ENCODE measurements at places on chromosomes 5 and 9.

DNA sequence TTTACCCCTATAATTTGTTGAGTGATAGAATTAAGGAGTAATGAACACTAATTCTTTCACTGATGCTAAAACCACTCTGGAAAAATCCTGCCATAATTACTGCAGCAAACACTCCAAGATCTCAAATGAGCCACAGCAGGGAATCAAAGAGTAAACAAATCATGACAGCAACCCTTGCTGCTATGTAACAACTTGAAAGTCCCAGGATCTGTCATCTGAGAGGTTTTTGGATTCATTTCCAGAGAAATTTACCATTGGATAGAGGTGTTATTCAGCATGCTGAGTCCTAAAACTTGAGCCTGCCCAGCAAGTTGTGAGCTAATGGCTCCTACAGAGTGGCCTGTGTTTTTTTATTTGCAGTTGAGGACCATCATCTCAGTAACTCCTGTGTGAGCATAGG lies 59.2 kb downstream of the PRLR start:
- DNase-seq: no peak

DNA sequence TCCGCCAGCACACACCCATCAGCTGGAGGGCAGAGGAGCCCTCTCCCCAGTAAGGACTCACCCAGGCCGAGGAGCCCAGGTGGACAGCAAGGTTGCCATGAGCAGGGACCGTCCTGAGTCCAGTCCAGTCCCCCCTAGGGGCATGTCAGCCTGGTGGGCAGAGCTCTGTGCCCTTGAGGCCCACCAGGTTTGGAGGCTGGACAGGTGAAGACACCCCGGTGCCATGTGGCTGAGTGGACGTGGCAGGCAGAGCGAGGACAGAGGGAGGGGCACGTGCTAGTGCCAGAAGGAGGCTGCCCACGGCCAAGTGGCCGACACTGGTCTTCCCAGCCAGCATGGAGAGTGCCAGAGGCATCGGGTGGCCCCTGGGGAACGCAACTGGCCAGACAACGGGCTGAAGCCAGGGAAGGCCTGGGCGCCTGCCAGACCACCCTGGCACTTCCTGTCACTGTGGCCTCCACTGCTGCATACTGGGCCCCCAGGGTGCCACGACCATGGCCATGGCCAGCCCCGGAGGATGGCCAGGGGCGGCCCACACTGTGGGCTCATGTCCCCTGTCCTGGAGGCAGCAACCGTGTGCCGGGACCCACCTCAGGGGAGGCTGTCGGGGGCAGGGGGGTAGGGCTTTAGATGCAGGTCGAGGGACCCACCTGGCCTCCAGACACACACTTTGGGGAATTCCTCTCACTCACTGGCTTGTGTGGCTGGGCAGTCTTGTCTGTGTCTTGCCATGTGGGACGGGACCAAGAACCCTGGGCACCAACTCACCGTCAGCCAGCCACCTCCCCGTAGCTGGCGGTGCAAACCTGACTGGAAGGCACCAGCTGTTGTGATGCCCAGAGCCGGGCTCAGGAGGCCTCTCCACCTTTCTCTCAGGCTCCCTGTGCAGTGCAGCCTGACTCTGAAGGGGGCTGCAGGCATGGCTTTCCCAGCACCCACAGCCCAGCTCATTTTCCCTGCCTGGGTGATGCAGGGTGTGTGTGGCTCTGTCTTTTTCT lies 42.3 kb upstream of the LPCAT1 start:
- no peak for DNase-seq

DNA sequence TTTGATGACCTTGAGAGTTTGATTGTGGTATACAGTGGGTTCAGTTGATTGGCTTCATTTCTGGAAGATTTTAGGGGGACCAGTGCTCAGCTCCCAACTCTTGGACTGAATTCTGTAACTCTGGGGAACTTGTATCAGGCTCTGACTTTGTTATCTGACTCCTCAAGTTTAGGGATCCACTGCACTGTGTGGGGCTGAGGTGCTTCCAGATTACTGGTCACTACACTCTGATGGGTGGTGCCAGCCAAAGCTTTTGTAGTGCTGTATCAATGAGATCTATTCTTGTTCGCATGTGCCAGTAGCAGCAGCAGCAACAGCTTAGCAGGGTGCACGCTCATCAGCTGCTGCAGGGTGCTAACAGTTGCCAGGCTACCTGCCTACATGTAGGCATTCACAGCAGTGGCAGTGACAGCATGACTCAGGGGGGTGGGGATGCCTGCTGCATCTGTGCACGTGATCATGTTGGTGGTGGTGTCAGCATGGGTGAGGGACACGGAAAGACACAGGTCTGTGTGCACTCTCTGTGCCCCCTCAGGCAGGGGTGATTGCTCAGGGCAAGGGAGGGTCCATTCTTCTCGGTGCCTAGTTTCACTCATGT lies 438.8 kb upstream of the SEMA6A start:
- DNase-seq: no peak

- no peak for DNase-seq
Measured at GRCh38 chr5:98588215-98588614, 185.2 kb upstream of the RGMB start.

- DNase-seq: no peak
Measured at GRCh38 chr5:139105621-139106071, 92.5 kb downstream of the SIL1 start.

DNA sequence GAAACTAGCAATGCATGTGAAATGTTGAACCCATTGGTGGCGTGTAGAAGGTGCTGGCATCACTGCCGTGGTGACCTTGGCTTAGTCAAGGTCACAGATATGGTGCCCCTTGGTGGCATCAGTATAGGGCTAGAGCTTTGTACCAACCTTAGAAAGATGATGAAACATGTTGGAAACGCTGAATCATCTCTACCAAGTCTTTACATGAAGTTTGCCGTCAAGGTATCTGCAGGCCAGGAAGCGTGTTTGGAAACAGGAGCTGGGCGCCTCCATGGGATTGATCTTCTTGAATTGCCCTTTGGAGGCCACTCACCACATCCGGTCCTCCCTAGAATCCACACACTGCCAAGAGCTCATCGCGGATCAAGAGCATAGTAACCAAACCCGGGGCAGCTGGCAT lies 16.9 kb upstream of the BOD1 start:
- no peak for DNase-seq

DNA sequence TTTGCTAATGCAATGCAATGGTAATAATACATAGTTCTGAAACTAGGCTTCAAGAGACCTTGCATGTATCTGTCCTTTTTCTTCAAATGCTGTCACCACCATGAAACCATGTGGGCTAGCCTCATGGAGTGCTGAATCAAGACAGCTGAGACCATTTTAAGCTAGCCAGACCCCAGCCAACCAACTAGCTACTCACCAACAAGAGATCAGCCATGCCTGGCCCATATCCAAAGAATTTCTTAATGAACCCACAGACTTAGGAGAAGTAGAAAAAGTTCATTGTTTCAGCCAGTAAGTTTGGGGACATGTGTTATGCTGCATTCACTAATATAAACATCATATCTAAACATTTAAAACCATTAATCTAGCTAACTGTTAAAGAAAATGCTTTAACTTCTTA lies 139.8 kb upstream of the EDIL3 start:
- no peak for DNase-seq

DNA sequence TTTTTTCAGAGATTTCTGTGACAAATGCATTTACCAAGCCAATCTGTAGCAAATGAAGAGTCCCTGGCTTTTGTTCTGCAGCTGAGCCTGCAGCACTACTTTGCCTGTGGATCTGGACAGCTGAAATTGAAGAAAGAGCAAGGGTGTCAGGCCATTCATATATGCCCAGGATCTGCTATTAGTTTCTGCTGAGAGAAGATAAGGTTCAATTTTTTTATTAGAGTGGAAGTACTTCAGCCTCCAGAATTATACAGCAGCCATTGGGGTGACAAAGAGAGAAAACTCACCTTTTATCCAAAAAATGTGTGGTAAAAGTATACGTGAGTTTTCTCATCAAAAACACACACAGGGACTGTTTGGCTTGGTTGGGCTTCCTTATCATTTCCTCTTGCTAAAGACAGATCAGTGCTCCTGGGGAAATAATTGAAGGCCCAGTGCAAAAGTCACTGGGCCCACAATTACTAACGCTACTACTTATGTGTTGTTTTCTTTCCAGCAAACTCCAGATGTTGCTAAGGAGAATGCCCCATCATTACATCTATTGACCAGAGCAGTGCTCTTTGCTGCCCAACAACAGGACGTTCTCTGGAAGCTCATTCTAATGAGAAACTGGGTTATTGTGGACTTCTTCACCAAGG lies 138.6 kb downstream of the CEMIP2 start:
- DNase-seq: no peak

DNA sequence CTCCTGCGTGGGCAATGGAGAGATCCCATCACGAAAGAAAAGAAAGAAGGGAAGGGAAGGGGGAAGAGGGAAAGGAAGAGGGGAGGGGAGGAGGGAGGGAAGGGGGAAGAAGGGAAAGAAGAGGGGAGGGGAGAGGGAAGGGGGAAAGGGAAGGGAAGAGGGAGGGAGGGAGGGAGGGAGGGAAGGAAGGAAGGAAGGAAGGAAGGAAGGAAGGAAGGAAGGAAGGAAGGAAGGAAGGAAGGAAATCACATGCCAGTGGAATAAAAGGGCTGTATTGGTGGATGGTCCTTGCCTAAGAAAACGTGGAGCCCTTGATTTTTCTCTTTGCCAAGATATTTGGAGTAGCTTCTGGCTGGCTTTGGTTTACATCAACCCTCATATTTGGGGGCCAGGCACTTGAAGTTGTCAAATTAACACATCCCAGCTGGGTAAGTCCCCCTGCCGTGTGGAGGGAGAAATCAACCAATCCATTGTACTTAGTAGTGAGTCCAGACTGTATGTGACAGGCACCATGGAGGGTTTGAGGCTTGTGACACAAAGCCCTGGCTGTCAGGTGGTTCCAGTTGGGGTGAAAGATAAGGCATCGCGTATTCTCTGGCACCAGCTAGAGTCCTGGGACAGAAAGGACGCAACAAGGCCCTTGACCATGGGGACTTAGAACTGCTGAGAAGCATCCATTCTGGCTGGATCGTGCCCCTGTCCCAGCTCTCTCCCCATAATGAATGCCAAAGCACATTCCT lies 23.7 kb downstream of the IDNK start:
- no peak for DNase-seq

GRCh38 chr5:79488775-79489174 lies 25.2 kb downstream of the HOMER1 start:
- no peak for DNase-seq

GRCh38 chr9:71816916-71817451 lies 48.7 kb upstream of the CEMIP2 start:
- peak; percentile 1 for DNase-seq

DNA sequence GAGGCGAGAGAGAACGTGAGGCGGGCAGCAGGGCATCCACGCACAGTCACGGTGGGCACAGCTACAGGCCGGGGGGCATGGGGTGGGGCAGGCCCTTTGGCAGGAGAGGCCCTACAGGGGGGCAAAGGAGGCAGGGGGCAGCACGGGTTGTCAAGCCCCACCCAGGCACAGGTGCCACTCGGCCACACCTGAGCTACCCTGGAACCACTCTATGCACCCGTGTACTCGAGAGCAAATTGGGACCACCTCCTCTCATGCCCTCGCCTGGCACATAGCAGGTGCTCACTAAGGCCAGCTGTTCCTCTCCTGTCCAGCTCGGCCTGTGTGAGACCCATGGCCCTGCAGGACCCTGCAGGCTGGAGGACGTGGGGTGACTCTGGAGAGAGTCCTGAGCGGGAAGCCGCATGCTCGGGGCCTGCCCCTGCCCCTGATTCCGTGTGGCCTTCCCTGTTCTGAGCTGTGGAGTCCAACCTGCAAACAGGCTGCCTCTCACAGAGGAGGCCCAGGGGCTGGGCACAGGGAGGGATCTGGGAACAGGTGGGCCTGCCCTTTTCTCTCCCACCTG lies 31.4 kb upstream of the SARDH start:
- no peak for DNase-seq

Data from Calu3 (cell line).